Esophagus squamous epithelium (tissue), 5 donors: ENCODE measurements at places on chromosomes 7 and 10.

DNA sequence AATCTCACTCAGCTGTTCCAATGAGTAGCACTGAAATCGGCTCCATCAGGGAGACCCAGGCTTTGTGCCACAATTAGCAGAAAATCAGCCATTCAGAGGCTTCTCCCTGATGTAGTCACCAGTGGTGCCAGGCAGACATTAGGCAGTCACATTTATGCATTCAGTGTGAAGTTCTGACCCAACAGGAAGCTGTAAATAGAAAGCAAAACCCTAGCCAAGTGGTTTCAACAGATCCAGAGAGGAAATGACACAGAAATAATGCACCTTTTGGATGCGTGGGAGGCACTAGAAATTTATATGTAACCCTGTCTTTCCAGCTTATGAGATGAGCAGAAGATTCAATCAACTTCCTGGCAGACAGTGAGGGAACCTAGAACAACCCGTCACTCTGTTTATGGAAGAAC is 186.4 kb downstream of the PDE1C start:
- DNase-seq: no peak

- no peak for DNase-seq
These were observed 151.5 kb upstream of the EEPD1 start for GRCh38 chr7:36001546-36001945.

GRCh38 chr10:112517451-112517862 is 70.4 kb downstream of the VTI1A start:
- no peak for DNase-seq

DNA sequence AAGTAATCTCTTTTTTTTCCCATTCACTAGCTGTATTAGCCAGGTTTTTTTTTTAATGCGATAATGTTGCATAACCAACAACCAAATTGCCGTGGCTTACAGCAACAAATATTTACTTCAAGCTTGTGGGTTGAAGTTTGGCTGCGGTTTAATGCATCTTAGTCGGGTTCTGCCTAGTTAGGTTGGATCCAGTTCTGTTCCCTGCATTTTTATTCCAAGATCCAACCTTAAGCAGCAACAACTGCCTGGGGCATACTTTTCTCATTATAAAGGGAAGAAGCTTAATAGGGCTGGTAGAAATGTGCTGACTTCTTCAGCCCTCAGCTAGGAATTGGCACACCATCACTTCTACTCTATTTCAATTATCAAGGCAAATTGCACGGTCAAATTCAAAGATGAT is 1115.5 kb upstream of the AUTS2 start:
- no peak for DNase-seq

DNA sequence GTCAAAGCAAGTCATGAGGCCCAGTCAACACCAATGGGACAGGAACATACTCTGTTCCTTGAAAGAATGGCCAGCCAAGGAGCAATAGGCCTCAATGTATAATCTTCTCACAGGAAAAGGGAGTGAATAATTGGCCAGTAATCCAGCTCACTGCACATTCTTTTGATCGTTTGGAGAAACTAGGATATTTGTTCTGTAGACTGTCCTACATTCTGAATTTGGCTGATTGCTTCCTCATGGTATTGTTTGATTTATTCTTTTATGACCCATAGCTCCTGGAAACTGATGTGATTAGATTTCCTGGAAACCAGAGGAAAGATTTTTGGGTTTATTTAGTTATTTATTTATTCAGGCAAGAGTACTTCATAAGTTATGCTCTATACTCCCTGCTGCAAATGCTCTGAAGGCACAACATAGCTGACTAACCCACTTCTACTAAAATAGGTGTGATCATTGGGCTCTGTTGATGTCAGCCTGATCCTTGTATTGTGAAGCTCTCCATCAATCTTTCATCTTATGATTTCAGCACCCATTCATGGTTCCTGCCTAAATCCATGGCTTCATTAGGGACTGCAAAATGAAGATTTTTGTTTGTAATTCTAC is 745.2 kb downstream of the SUGCT start:
- DNase-seq: no peak

DNA sequence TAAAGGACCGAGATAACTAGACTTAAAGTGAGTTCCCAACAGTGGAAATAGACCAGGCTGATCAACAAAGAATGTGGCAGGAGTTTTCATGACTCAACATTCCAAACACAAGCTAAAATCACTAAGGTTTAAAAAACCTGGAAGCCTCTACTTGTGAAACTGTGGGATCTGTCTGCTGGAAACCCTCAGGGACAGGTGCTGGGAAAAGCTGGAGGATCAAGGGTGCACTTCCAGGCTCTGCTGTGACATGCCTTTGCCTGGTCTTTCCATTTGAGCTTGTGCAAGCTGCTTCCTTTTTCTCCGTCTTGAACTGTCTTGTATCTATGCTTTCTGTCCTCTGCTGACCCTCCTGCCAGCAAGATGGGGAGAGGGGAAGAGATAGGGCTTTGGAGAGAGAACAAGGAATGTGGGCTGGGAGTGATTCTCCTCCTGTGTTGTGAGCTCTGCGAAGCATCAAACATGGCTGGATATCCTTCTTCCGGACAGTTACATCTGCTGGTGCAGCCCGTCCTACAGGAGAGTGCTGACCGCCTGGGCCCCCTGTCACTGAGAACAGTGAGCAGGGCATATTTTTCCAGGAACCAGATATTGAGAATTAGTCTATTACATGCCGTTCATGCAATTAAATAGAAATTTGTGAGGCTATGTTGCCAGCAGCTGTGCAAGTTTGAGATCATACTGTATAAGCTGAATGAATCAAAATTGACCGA is 25.5 kb downstream of the ARHGAP22 start:
- no peak for DNase-seq

- no peak for DNase-seq
These were observed 213.6 kb upstream of the ADARB2 start for GRCh38 chr10:1950803-1951495.

GRCh38 chr10:33147013-33147310 is 187.5 kb downstream of the NRP1 start:
- DNase-seq: no peak

DNA sequence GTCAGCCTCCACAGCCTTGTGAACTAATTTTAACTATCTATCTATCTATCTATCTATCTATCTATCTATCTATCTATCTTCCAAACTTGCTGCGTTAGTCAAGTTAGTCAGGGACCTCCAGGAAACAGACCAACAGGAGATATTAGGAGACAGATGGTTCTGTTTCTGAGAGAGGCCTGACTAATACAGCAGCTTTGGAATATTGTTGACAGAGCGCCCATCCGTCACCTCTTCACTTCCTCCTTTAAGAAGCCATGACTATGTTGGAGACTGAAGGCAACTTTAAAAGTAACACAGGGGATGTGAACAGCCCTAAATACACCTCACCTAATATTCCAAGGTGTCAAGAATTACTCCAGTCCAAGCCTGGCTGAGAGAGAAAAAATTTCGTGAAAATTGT is 280.9 kb upstream of the IGFBP3 start:
- no peak for DNase-seq

DNA sequence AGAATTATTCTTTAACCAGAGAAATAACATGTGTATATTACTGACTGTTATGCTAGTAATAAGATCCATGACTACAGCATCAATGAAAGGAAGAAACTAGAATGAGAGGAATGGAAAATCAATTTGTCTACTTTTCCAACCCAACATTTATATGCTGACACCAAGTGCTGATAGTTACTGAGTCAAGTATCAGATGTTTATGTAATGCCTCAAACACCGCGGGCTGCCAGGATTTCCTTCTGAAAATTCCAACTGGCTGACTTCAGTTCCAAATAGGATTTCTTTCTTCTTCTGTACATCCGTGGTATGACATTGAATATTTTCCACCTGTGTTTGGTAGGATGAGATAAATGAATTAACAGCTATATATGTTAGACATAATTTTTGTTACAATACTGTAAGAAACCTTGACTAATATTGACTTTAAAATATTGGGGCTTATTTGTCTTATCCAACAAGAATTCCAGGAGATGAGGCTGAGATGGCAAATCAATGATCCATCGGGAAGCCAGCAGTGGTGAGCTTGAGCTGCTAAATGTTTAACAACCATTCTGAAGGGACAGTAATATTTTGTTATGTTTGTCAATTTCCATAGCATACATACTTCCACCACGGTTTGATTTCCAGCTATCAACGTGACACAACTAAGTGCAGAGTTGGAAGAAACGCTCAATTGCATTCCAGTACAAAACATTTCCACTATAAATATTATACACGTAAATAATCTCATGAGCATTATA is 435.2 kb upstream of the AUTS2 start:
- no peak for DNase-seq

- no peak for DNase-seq
These were observed 70.2 kb downstream of the UBE2H start for GRCh38 chr7:129882531-129882930.

- no peak for DNase-seq
These were observed 145.4 kb upstream of the FAM171A1 start for GRCh38 chr10:15516256-15517085.

DNA sequence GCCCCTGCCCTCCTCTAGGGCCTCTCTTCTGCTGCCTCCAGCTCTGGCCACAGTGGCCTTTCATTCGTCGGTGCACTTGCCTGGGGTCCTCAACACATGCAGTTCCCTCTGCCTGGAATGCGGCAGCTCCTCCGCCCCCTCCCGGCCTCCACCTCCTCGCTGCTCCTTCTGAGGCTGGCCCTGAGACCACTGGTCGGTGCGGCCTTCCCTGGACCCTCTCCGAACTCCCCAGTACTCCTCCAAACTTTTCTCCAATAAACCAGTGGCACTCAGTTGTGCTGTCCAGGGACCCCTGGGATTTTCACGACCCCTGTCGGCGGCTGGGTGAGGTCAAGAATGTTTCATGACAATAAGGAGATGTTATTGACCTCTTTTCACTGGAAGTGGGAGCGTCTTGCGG is 53.5 kb downstream of the BMS1 start:
- no peak for DNase-seq

DNA sequence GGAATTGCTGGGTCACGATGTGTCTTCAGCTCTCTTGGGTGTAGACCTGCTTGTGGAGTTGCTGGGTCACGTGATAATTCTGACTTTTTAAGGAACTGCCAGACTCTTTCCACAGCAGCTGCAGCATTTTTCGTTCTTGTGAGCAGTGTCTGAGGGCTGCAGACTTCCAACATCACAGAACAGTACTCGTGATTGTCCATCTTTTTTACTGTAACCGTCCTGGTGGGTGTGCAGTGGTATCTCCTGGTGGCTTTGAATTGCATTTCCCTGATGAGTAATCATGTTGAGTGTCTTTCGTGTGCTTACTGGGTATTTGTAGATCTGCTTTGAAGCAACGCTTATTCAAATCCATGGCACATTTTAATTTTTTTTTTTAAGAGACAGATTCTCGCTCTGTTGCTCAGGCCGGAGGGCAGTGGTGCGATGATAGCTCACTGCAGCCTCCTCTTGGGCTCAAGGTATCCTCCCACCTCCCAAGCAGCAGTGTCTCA is 22.7 kb downstream of the INPP5A start:
- DNase-seq: no peak

GRCh38 chr7:24829787-24830186 is 72.5 kb upstream of the GSDME start:
- no peak for DNase-seq

GRCh38 chr10:5567477-5567876 is 42.7 kb downstream of the CALML3 start:
- DNase-seq: no peak

DNA sequence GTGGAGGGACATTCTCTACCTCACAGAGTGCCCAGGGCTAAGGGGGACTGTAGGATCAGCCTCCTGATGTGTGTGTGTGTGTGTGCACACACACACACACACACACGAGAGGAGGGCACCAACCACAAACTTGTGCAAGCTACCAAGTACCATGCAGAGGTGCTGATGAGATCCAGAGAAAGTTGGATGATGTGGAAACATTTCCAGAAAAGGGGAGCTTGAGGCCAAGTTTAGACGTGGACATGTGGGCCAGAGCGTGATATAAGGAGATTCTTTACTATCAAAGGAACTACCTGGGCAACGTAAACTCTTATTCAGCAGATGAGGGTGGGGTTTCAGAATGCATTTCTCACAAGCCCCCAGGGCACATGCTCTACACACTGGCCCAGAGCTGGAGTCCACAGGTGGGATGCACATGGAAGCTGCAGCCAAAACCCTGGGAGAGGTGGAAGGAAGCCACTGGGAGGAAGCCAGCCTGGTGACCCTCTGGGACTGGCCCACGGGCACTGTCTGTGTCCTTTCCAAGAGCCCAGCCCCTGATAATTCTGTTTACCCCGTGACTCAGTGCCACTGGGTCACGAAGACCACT is 53.5 kb downstream of the DLG5 start:
- DNase-seq: no peak

DNA sequence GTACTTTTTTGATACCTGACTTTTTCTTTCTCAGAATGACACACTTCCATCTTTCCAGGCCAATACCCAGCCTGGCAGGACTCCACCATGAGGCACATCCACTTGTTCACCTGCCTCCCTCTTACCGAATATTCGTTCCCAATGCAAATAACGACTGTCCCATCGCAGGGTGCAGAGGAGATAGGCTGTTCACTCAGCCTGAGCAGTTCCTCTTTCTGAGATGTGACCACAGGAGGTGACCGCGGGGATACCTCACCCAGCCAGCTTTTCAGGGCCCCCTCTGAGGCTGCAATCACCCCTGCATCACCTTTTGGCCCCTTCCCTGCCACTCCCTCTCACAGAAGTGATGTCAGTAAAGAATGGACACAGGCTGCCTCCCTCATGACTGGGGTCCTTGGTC is 28.3 kb downstream of the PTPRN2 start:
- no peak for DNase-seq

DNA sequence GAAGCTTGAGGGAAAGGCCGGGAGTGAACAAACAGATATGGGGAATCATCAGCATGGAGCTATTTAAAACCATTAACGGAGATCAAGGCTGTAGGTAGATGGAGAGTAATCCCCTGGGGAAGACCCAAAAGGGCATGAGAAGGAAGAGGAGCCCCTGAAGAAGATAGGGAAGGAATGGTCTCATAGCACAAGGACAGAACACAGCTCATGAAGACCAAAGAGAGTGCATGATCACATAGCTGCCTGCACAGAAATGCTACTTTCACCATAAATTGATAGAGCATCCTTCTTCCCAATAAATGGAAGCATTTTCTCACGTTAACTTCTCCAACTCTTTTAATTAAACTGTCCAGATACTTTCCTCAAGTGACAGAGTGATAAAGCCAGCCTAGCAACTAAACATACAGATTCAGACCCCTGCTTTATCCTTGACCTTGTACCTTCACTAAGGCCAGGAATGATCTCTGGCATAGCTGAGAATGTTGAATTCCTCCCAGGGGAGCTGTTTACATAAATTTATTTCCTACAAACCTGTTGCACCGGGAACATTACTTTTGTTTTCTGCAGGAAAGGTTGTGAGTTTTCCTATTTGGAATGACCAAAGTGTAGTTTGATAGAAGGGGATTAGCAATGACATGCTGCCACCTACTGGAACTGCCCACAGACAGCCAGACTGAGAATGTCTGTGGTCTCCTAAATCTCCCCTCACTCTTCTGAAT is 110.8 kb upstream of the LRGUK start:
- DNase-seq: no peak

DNA sequence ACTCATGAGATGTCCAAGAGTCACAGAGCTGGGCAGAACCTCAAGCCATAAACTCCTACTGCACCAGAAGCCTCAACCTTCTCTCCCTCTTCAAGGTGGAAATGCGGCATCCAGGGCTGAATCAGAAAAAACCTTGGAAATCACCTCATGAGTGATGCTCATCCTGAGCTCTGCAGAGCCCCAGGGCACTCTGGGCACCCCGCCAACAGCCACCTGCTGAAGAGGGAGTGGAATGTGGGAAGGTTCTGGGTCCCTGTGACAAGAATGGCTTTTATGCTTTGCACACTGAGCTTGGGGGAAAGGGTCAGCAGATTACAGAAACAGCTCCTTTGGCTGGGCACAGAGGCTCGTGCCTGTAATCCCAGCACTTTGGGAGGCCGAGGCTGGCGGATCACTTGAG is 18.8 kb downstream of the NUDT1 start:
- no peak for DNase-seq

- DNase-seq: no peak
These were observed 18.9 kb downstream of the BHLHA15 start for GRCh38 chr7:98229991-98230745.
